ENCODE measurements at places on chromosomes 1 and 21.

- no peak for DNase-seq
Observed at GRCh38 chr21:32131960-32132359, 146.9 kb downstream of the MIS18A start.

DNA sequence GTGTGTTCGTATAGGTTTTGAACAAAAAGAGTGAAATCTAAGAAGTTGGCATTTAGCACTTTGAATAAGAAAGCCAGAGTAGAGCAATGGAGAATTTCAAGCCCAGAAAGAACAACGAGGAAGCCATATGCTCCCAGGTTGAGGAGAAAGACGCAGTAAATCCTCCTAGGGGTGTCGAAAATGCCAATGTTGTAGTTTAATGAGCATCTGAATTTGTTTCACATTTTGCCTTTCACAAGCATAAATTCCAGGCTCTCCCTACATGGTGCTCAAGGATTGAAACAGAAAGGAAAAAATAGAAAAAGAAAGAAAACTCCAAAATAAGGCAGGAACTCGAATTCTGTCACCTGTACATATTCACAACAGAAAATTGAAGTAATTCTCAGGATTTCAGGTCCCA, 264.7 kb upstream of the SGIP1 start:
- DNase-seq = no peak

GRCh38 chr1:167520711-167521206, 2.4 kb upstream of the CD247 start:
- no peak for DNase-seq

- DNase-seq = no peak
Observed at GRCh38 chr1:154263465-154264332, 8.7 kb upstream of the HAX1 start.

DNA sequence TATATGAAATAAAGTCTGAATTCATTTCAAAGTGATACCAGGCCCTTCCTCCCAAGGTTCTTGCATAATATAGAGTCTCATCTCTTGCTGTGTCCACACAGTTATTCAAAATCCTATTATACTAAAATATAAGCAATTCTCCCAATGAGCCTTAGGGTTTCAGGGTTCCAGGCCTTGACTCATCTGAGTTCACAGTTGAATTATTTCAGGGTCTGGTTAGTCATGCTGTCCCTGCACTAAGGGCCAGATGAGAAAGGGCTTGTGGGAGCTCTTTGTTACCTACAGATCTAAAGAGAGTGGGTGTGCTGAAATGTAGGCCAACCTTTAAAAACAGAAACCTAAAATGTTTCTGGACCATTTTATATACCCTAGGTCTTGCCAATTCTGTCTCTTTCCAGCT, 337.5 kb upstream of the LRRC7 start:
- DNase-seq = no peak

GRCh38 chr1:36594023-36594422, 111.3 kb upstream of the CSF3R start:
- no peak for DNase-seq

GRCh38 chr1:42052072-42052699, 101.0 kb upstream of the GUCA2B start:
- no peak for DNase-seq

DNA sequence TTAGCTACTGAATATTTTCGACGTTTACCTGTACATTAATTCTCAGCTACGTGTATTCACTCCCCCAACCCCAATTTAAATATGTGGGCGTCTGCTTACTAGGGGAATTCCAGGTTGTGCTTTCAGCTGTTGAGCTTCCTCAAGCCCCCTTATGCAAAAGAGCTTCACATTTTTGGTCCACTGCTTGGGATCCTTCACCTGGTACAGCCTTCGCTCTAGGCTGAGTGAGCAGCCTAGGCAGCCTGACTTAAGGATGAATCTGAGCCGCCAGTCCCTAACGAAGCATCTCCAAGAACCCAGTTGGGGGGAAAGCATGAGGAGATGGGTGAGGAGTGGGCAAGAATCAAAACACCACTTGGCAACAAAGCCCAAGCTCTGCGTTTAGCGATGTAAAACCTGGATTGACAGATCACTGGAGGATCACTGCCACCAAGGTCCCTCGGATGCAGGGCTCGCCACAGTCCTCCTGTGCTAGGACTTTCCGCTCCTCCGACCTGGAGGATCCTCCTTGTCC, 674 bp downstream of the BCL10 start:
- DNase-seq = no peak

GRCh38 chr1:10950316-10951172, 61.9 kb upstream of the TARDBP start:
- no peak for DNase-seq

DNA sequence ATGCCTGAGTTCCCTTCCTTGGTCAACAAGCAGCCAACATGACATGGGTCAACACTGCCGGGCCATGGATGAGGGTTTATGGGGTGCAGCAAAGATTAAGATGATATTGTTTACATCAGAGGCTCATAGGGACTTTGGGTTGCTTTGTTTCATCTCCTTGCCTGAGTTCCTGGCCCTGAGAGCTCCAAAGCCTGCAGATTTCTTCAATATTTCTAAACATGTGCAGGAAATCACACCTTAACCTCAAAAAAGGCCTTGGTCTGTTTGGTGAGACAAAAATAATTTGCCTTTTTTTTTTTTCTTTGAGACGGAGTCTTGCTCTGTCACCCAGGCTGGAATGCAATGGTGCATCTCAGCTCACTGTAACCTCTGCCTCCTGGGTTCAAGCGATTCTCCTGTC, 876 bp downstream of the SLAMF8 start:
- no peak for DNase-seq

GRCh38 chr1:157403203-157403602, 149.1 kb downstream of the FCRL5 start:
- DNase-seq = no peak

DNA sequence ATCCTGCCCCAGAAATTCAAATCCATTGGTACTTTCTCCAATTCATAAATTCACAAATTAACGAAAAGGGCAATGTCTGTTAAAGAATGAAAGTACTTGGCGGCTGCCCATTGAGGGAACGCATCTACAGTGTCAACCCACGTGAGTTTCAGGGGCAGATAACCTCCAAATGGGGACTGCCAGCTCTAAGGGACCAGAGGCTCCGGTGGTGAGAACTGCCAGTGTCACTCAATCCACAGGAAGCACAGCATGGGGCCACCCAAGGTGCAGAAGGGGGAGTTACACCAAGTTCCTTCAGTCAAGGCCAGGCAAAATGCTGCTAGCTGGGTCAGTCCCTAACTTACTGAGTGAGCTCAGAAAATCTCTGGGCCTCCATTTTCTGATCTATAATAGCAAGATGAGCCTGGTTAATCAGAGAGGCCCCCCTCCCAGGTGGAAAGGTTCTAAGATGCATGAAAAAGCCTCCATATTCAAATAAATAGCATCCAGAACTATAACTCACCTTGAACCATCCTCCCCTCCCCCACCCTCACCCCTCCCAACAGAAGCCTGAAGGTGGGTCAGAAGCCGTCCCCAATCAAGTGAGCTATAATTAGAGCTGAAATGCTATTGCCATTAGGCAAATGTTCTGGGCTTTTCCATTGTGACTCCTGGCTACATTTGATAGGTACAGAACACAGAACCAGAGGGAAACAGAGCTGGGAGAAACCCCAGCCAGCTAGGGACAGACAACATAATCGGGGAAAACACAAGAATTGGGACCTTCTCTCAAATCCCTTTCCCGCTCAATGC, 41.7 kb downstream of the LRP8 start:
- DNase-seq = no peak

GRCh38 chr1:207917080-207917479, 6.2 kb upstream of the CD34 start:
- DNase-seq = no peak

DNA sequence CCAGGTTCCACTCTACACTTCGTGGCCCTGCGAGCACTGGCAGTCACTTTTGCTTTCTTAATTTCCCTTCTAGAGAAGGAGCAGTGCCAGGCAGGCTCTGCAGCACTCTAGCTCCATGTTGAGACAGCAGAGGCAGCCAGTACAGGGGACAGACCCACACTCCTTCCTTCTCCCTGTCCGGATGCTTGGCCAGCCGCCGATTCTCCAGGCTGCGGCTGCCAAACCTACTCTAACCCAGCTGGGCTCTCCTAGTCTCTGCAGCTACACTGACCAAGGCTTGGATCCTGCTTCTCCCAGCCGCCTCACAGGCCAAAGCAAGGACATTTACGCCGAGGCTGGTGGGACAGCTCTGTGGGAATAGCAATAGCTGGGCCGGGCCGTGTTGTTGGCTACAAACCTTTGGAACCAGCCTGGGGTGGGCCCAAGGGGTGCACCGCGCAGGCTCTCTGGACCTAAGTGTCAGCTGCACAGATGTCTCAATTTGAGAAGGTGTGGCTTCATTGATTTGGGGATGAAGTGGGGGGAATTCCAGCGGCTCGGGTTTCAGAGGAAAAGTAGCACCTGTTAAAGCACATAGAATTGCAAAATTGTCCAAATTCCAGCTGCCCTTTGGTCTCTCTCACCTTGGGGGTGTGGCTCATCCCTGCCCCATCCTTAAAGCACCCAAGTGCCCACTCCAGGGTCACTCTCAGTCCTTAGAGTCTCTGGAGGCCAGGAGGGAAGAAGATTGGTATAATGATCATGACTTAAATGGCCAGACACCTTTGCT, 3.2 kb downstream of the BARHL2 start:
- no peak for DNase-seq

DNA sequence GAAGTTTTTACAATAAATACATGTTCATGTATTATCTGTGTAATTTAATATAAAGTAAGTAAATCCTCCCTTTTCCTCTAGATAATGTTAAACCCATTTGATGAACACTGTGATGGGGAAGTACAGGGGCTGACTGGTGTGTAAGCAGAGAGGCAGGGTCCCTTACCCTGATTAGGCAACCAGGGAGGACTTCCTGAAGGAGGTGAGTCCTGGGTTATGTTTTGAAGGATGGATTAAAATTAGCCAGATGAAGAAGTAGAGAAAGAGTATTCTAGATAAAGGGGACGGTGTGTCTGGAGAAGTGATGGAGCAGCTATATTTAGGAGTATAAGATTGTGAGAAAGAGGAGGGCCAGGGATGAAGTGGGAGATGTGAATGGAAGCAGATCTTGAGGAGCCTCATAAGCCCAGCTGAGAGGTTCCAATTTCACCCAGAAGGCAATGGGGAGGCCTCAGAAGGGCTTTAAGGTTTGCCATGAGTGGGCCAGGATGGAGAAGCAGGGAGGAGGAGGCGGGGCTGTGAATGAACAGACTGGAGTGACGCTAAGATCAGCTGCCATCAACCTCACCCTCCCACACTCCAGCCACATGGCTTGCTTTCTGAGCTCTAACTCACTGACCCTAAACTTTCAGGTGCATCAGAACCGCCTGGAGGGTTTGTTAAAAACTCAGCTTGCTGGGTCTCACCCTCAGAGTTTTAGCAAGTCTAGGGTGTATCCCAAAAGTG, 30.9 kb upstream of the ID3 start:
- no peak for DNase-seq

GRCh38 chr1:110007046-110007830, 22.7 kb downstream of the AHCYL1 start:
- no peak for DNase-seq

- no peak for DNase-seq
Observed at GRCh38 chr1:1421907-1422464, 910 bp upstream of the ANKRD65 start.

GRCh38 chr1:178541829-178542553, 29.1 kb downstream of the TEX35 start:
- no peak for DNase-seq

GRCh38 chr1:25524568-25525360, 18.6 kb upstream of the LDLRAP1 start:
- DNase-seq = no peak

Measured in amniotic stem cell (primary cell).